Stimulated activated CD4-positive, alpha-beta T cell treated with anti-CD3 and anti-CD28 coated beads, Interleukin-12 subunit alpha, Interleukin-12 subunit beta, amount 100 ng/mL, for 24 hours (primary cell): ENCODE measurements at places on chromosomes 3 and 15.

DNA sequence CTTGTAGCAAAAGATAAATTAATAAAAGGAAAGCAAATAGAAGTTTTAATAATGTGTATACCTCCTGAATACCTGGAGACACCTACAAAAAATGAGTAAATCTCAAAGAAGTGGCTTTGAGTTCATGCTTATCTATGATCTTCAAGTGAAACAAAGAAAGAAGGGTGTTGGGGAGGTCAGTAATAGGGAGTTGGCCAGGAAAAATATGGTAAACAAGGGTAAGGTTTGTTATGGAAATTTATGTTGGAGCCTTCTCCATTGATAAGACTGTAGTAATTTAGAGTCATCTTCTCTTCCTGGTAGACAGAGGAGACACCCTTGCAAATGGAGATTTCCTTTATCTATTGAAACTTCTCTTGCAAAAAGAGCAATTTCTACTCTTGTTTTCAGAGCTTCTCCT lies 6.6 kb upstream of the CCR8 start:
- DNase-seq, result no peak

DNA sequence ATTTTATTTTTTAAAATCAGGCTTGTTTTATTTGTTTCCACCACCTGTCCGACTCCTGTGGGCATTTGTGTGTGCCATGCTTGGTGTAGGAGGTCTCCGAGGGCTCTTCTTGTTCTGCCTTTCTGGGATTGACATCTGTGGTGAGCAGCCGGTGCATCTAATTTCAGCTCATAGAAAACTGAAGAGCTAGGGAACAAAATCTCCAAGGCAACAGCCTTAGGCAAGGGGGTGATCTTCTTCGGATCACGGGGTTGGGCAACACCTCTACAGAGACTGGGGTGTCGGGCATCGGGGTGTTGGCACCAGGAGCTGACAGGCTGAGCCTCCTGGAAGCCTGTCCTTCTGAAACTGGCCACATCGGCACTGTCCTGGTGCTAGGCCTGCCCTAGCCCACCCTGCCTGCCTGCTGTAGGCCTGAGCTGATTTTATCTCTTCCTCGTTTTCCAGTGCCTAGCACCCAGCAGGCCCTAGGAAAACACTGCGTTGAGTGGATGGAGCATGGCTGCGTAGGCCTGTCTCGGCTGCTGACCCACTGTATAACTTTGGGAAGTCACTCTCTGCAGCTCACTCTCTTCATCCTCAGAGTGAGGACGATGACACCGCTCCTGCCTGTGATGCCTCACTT lies 10.3 kb downstream of the CHCHD6 start:
- no peak for DNase-seq

GRCh38 chr15:68700455-68701123 lies 120.1 kb downstream of the ANP32A start:
- DNase-seq, result no peak

- no peak for DNase-seq
These were observed 23.3 kb downstream of the RUBCN start for GRCh38 chr3:197713477-197713822.

DNA sequence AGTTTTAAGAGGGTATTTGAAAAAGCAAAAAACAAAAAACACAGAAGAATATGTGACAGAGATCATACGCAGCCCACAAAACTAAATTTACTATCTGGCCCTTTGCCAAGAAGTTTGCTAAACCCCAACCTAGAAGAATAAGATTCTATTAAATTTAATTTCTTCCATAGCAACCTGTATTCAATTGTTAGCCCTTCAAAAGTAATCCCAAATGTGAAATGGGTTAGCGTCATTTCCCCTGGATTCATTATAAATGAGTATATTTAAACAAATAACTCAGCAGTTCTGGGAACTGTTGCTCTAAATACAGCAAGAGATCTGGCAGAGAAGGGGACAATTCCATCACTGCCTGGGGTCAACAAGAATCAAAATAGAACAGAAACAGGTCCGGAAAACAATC lies 56.8 kb downstream of the CERS3 start:
- no peak for DNase-seq

DNA sequence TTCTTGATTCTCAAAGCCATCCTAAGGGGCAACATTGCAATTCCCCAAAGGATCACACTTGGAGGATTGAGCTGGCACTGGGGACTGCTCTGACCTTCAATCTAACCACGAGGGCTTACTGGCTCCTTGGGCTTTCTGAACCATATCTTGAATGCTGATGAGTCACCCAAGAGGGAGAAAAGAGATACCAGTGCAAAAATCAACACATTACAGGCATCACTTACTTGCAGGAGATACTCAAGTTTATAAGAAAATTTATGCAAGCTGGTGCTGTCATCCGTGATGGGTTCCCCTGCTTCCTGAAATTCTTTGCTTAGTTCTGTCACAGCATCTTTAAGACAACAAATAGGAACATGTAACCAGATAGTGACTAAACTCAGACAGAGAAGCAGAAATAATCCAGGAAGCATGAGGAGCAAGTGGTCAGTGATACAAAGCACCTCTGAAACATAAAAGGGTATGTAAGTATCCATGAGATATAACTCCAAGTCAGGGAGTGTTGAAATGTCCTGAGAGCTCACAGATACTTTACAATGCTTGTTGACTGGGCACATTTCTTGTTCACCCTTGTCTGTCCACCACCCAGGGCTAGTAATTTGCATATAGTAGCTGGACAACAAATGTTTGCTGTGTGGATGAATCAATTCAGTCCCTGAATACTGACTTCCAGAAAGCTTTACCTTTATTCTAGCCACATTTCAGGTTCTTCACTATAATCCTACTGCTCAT lies 14.1 kb downstream of the FYCO1 start:
- no peak for DNase-seq

- DNase-seq, result no peak
These were observed 944.3 kb downstream of the NTRK3 start for GRCh38 chr15:87312221-87312620.

DNA sequence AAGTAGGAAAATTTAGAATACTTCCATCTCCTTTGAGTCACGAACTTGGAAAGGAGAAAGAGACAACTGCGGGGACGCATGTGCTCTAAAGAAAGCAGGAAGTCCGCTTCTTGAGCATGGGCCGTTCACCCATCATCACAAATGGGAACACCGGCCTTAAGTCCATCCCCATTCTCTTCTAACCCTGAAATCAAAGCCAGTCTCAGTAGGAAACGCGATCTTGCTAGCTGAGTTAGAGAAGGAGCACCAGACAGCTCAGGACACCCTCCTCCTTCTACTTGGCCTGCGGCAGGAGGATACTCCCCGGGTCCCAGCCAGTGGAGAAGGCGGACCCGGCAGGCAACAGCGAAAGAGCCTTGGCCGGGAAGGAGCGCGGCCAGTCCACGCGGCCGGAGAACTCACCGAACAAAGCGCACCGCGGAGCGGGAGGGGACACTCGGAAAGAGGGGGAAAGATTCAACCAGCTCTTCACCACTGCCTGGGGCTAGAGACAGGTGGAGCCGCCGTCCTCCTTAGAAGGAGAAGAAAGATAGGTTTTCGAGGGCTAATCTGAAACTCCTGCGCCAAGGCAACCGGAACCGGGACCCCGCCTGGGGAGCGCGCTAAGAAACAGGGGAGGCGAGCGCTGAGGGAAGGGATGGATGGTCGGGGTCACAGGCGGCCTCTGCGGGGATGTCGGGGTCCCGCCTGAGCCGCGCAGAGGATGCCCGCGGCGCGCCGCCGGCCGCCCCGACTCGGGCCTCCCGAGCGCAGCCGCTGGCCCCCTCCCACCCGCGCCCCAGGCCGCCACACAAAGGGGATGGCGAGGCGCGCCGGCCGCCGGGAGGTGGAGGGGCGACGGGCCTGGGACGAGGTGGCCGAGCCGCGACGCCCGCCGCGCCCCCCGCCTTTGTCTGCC lies 818 bp downstream of the SLC4A7 start:
- peak; percentile 19 for DNase-seq

DNA sequence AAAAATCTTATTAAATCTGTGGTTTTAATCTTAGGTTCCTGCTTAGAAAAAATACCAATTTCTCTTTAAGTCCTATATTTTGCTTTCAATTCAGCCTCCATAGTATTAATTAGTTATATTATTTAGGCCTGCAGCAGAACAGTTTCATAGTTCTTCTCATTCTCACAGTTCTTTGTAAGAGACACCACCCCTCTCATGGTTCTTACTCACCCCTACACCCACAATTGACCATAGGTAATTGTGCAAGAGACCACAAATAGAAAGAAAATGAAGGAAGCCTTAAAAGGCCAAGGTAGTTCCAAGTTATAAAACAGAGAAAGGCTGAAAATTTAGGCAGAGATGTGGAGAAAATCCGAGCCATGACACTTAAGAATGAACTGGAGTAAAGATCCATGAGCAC lies 415.3 kb downstream of the TIGIT start:
- DNase-seq, result no peak

DNA sequence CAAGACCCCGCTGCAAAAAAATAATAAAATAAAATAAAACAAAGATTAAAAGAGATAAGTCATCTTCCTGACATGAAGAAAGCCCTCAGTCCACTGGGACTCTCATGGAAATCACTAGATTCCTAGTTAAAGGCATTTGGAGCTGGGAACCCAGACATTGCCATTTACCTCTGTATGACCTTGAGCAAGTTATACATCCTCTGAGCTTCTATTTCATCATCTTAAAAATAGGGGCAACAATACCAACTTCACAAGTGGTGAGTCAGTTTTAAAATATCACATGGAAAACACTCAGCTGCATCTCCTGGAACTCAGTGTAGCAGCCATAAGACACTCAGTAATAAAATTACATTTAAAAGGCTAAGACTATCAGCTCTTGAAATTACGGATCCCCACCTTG lies 334.8 kb downstream of the ERC2 start:
- DNase-seq, result no peak

DNA sequence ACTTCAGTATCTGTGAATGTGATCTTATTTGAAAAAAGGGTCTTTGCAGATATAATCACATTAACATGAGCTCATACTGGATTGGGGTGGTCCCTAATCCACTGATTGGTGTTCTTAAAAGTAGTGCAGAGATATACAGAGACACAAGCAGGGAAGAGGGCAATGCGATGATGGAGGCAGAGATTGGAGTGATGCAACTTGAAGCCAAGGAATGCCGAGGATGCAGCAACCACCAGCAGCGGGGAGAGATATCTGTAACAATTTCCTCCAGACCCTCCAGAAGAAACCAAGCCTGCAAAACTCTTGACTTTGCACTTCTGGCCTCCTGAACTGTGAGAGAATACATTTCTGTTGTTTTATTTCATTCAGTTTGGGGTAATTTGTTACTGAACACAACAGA lies 171.0 kb upstream of the MBNL1 start:
- DNase-seq, result no peak

- DNase-seq, result no peak
These were observed 1037.8 kb downstream of the OTOL1 start for GRCh38 chr3:162534431-162534830.
